Transverse colon (tissue), 4 donors: ENCODE measurements at places on chromosomes 1 and 21. TPM values are rescaled to one million over a fixed set of nuclear protein-coding genes. Genes with fewer than 3 reads are reported as not detected.

- no peak for DNase-seq
These were observed 2.5 kb upstream of the GJC2 start for GRCh38 chr1:228147151-228147693.

DNA sequence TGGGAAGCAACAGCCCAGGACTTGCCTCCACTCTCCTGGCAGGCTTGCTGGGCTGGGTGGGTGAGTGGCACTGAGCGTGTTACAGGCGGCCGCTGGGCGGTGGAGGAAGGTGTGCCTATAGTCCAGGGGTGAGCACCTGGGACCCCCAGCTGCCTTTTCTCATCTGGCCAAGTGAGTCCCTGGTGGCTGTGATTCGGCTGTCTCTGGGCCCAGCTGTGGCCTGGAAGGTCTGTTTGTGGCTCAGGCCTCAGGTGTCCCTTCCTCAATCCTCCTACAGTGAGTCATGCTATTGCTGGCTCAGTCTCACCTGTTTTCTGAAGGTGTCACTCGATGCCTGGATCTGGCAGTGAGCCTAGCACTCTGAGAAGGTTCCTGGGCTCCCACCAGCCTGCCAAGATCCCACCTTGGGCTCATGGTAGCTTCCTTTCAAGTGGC, 564.2 kb downstream of the PTPRU start:
- no peak for DNase-seq

DNA sequence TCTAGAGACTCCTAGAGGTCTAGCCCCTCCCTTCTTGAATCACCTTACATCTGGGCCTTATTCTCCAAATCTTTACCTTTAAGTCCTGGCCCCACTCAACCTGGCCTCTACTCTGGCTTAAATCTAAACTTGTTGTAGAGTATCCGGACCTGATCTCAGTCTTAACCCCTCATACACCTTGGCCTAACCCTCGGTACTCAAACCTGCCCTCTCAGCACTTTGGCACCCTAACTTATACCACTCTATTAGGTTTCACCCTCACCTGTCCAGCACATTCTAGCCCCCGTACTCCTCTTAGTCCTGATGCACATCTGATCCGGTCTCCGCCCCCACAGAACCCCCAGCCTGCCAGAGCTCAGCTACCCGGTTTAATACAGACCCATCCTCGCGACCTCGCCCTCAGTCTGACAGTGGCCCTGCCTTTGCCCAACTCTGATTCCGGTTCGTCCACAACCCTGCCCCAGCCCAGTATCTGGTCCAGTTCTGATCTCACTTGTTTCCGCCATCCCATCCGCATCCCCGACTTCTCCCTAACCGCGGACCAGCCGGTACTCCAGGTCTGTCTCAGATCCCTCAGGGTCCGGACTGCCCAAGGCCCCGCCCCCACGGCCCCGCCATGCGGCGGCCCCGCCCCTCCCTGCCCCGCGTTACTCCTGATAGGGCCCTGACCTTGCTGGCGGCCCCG, 1.5 kb downstream of the TRIM62 start:
- DNase-seq = peak; percentile 92

Gene ESPN
- total RNA-seq = 40.2 TPM

GRCh38 chr1:25066256-25066655, 136.2 kb upstream of the RUNX3 start:
- DNase-seq = no peak

GRCh38 chr1:179082333-179082998, 596 bp downstream of the TOR3A start:
- peak; percentile 50 for DNase-seq
